Endothelial cell of umbilical vein (primary cell): ENCODE measurements at places on chromosomes 13 and 19. TPM values are rescaled to one million over a fixed set of nuclear protein-coding genes. Genes with fewer than 3 reads are reported as not detected.

The RCBTB1 gene
- 23.6 and 23.8 TPM in 2 replicates for total RNA-seq

The N4BP2L1 gene
- total RNA-seq: 1.8 and 2.1 TPM in 2 replicates

The SBK3 gene
- 0.25 and 0.62 TPM in 2 replicates for total RNA-seq

The DCT gene
- not detected in 2 replicates for total RNA-seq

The NFIC gene
- total RNA-seq: 131 and 133 TPM in 2 replicates

The ZNF560 gene
- total RNA-seq: not detected in 2 replicates

The MLLT1 gene
- total RNA-seq: 79.2 and 84.8 TPM in 2 replicates

The DIAPH3 gene
- 40.9 and 44.0 TPM in 2 replicates for total RNA-seq

The ZNF729 gene
- total RNA-seq: not detected in 2 replicates

The KLK5 gene
- not detected in 2 replicates for total RNA-seq

The ITM2B gene
- 245 and 271 TPM in 2 replicates for total RNA-seq

The SGCG gene
- not detected in 2 replicates for total RNA-seq

The SIGLEC12 gene
- total RNA-seq: not detected in 2 replicates

The LIM2 gene
- not detected in 2 replicates for total RNA-seq

The ABCC4 gene
- 14.7 and 15.9 TPM in 2 replicates for total RNA-seq

The CEACAM1 gene
- total RNA-seq: 2.1 and 3.6 TPM in 2 replicates

The ZNF534 gene
- total RNA-seq: not detected in 2 replicates
